ENCODE measurements at places on chromosomes 12 and 14.
A peak's percentile ranks its signal among the peaks of the same experiment; 100 is the strongest.

DNA sequence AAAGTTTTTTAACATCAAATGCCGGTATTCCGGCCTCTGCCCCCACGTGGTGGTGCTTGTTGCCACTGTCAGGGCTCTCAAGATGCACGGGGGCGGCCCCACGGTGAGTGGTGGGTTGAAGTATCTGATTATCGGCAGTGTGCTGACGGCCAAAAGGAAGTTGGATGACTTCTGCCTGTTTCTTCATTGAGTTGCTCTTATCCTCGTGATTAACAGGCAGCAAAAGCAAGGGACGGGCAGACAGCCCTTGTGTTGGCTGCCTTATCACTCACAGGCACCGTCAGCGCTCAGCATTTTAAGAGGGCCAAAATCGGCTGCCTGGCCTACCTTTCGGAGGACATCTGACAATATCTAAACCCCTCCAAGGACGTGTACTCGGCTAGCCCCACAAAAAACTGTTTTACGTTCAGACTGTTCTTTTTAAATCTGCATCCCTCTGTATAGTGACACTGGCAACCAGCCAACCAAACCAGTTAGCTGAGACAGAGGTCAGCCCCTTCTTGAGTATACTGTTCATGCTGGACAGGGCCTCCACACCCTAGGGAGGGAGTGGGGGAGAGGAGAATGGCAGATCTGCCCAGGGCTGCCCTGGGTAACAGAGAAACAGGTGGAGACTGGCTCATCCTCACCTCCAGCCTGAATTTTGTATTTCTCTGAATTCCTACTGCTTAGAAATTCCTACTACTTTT, 22.9 kb upstream of the AKAP5 start:
- DNase-seq, result no peak

GRCh38 chr12:122517877-122518276, 8.9 kb downstream of the RSRC2 start:
- no peak for DNase-seq

- DNase-seq, result no peak
Observed at GRCh38 chr14:79575032-79575431, 636.3 kb downstream of the DIO2 start.

DNA sequence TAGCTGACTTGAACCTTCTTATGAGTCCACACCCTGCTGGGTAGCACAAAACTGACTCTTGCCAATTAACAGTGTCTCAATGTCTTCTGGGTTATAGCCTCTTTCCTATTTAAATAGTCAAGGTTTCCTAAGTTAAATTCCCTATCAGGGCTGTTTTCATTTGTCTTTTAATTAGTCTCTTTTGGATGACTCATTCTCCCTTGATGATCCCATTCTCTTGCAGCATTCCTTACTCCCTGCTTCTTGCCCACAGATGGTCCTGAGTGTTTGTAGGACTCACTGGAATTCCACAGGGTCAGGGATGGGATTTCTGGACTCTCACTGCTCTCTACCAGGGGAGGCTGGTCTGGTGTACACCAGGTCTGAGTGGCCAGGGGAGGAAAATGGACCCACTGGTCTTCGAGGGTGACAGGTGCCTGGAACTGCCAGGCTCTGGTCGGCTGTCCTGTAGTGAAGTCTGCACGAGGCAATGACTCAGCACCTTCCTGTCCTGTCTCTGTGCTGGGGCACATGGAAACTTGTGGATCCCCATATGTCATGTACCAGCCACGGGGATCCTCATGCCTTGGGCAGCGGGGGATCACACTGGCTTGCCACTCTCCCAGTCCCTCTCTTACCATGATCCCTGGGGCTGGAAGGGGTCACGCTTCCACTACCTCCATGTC, 236.5 kb upstream of the PELI2 start:
- no peak for DNase-seq

- DNase-seq, result no peak
Observed at GRCh38 chr12:108823804-108824203, 33.6 kb downstream of the SSH1 start.

DNA sequence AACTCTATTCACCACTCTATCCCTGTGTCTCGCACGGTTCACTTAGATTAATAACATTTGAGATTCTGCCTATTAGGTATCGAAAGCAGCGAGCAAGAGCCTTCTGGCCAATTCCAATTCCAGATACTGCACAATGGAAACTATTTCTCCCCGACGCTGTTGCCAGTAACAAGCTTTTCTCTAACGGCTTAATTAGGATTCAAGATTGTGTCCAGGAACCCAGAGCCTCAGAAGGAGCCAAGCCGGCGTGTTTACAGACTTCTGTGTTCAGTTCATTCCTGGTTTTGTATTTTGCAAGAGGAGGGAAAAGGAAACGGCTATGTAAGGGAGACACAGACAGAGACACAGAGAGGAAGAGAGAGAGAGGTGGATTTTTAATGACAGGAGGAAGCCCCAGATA, 185.6 kb downstream of the DICER1 start:
- DNase-seq, result peak; percentile 90

GRCh38 chr12:124698998-124699305, 131.5 kb upstream of the NCOR2 start:
- no peak for DNase-seq

DNA sequence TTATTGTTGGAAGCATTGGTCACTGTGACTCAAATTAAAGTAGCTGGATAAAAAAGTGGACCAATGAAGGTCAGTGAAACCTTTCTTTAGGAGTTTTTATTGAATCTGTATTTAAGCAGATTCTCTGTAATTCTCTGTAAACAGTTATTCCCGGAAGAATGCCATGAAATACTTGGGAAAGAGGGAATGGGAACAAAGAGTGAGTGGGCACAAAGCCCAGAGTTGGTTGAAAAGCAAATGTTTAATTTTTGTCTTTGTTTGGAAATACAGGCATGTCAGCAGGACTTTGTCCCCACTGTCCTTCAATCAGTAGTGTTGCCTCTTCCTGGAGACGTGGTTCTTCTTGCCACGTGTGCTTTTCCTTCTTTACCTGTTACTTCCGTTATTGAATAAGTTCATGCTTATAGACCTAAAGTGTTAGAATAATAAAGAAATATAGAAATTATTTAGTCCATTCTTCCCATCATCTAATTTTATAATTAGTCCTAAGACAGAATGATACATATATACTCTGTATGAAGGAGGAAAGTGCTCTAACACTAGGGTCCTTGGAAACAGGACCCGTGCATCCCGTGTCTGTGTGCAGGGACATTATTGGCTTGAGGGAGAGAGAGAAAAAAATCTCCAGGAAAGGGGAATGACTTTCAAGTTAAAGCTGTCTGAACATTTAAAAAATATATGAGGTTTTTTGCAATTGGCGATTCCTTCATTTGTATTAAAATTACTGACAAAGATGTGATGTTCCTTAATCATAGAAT, 2.0 kb upstream of the ANG start:
- DNase-seq, result no peak

- no peak for DNase-seq
Observed at GRCh38 chr14:55851301-55851700, 266.9 kb upstream of the PELI2 start.

DNA sequence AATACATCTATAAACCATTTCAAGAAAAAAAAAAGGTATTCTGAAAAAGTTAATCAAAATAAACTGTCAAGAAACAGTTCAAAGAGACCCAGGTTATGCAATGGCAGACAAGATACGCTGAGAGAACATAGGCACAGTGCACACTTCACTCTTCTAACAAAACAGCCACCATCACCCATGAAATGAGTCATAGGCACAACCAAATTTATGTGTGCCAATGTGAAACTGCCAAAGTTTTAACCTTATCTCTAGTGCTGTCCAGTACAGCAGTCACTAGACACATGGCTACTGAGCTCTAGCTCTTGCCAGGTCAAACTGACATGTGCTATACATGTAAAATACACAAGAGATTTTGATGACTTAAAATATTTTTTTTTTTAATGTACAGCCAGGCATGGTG, 1.4 kb downstream of the CEP128 start:
- no peak for DNase-seq

- DNase-seq, result no peak
Observed at GRCh38 chr14:85590784-85591183, 60.8 kb downstream of the FLRT2 start.

- no peak for DNase-seq
Observed at GRCh38 chr14:32304296-32304695, 24.8 kb upstream of the AKAP6 start.

DNA sequence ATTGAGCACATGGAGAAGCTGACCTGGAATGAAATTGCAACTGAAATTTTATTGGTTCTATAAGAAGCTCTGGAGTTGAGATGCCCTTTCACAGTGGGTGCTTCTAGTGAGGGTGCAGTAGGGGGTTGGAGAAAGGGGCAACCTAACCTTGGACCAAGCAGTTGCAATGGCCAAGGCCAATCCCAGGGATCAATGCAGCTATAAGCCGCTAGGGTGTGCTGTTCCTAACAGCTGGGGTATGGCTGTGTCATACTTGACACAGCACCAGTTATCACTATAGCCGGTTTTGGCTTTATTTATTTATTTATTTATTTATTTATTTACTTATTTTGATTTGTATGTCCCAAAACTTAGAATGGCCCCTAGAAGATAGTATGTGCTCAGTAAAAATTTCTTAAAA, 505.9 kb downstream of the FLRT2 start:
- DNase-seq, result no peak

DNA sequence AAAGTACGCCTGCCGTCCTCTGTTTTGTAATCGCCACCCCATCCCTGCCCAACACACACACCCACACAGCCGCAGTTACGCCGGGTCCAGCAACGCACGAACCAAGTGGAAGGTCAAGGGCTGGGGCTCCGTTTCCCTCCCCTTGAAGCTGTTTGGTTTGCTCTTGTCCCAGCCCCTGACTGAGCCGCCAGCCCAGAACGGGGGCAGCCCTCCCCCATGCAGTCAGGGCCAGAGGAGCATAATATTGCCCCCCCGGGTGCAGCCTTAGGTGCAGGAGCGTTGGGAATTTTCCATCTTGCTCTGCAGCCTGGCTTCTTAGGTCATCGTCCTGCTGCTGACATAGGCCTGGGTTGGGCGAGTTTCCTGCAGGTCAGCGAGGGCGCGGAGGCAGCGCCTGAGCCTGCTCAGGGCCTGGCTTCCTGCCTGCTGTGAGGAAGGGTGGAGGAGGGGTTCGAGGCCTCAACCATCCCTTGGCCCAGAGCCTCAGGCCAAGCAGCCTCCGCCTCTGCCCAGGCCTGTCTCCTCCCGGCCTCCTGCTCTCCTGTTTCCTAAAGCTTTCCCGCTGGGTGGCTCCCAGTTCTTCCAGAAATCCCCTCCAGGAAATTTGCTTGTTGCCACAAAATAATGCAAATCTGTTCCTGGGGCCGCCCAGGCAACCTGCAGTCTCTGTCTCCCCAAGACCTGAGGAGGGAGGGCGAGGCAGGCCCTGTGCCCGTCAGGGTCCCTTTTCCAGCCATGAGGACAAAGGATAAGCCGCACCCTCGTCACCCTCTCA, 44.5 kb downstream of the PSMA6 start:
- peak; percentile 86 for DNase-seq

Data from femur (tissue), 1 donor.